Stimulated activated CD4-positive, alpha-beta T cell treated with anti-CD3 and anti-CD28 coated beads, Interleukin-1b, Interleukin-23, amount 100 ng/mL, for 48 hours (primary cell): ENCODE measurements at places on chromosomes 11 and 22.

DNA sequence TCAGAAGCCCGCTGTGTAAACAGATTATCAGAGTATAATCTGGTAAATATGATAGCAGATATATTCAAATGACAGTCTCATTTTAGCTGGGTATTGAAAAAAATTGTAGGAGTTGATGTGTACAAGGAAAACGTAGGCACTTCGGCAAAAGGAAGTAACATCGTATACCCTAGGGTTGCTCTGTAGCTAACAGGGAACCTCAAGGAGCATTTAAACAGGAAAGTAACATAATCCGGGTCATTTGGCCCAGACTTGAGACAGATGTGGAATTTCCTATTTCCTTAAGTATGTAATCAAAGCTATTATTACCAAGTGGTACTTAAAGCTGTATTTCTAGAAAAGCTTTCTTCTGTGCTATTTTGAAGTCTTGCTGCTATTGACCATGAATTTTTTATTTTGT is 215.6 kb downstream of the DDX10 start:
- DNase-seq = no peak

GRCh38 chr22:31350410-31350863 is 4.3 kb upstream of the PATZ1 start:
- no peak for DNase-seq

GRCh38 chr22:36442506-36443197 is 38.8 kb downstream of the TXN2 start:
- no peak for DNase-seq

DNA sequence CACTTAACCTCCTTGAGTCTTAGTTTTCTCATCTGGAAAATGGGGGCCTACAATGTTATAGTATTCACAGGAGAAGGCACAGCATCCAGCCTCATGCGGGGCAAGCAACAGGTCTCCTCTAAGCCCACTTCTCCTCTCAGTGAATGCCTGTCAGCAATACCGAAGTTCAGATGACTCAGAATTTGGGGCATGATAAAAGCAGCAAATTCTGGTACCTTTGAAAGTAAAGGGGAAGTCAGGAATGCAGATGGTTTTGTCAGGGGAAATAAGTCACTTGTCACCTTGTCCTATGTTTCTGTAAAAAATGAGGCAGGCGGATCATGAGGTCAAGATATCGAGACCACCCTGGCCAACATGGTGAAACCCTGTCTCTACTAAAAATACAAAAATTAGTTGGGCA is 350.2 kb downstream of the LARGE1 start:
- no peak for DNase-seq

DNA sequence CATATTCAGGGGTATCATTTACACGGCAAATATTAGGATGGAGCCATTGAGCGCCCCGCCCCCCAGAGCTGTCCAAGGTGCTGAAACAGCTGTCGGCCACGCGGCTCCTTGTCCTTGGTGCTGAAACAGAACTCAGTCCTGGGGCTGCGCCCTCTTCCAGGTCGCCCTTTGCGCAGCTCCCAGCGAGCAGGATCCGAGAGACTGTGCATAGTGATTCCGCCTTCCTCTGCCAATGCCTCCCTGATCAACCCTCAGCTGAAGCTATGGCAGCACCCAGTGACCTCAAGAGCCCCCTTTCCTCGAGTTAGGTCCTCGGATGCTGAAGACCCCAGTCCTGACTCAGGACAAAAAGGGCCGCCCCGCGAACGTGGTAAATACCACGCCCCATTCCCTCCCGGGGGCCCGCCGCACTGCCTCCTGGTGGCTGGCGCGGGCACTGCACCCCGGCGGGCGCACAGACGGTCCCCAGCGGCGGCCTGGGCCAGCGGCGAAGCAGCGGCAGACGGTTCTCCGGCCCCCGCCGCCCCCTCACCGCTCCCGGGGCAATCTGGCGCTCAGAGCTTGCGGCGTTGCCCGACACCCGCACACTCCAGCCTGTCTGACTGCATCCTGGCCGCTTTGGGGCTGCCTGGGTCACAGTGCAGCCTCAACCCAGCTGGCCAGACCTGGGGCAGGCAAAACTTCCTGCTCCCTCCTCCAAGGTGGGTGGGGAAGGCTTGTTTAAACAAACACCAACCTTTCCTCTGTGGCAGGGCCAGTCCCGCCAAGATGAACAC is 13.4 kb downstream of the SYT7 start:
- peak; percentile 74 for DNase-seq

DNA sequence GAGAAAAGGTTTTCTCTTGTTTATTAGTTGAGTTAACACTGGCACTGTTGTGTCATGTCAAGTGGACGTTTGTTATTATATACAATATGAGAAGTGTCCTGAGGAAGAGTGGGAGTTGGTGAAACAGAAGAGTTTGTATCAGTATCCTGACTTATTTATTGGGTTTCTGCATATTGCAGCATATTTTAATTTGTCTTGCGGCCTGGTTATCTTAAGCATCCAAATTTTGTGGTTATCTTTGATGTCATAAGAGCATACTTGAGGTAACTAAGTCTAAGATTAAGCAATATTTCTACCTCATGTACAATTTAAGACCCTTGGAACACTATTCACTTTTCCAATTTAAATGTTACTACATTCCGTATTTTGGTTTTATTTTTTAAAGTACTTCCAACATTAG is 103.5 kb downstream of the DDX10 start:
- DNase-seq = no peak

GRCh38 chr11:20634781-20635180 is 34.6 kb upstream of the NELL1 start:
- DNase-seq = no peak

- no peak for DNase-seq
Observed at GRCh38 chr11:68297052-68297378, 15.4 kb upstream of the LRP5 start.

DNA sequence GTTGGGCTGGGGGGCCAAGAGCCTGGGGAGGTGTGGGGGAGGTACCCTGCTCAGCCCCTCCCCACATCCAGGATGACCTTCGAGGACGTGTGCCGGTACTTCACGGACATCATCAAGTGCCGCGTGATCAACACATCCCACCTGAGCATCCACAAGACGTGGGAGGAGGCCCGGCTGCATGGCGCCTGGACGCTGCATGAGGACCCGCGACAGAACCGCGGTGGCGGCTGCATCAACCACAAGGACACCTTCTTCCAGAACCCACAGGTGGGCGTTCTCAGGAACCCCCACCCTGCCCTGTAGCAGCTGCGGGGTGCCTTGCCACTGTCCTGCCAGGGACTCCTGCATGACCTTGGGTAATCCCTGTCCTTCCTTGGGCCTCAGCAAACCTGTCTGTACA is 10.0 kb upstream of the MYO7A start:
- DNase-seq = no peak

DNA sequence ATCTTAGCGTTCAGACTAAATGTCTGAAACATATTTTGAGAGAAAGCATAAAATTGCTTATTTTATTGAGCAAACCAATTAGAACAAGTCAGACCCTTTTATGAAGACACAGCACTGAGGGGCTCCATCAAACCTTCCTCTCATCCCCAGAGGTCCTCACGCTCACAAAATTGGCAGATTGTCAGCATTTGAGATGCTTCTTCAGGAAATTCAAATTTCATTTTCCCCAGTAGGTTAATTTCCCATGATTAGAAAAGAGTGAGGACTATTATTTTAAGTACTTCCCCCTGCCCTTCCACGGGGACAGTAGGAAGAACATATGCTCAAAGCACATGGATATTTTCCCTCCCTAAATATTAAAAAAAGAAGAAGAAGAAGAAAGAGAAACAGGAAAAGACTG is 851.8 kb downstream of the BRD1 start:
- no peak for DNase-seq

DNA sequence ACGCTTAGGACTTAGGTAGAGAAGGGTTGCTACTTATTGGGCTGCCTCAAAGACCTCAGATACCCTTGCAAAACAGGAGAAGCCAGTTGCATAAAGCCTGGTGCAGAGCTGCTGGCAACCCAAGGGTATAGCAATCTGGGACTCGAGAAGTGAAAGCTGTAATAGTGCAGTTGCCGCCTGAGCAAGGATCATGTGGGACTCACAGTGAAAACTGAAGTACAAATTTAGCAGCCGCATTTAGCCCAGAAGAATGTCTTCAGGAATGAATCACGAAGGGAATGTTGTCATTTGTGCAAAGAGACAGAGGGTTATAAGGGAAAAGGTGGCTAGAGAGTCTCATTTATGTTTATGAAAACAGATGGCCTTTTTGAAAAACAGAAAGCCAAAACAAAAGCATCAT is 267.2 kb downstream of the TENM4 start:
- no peak for DNase-seq

DNA sequence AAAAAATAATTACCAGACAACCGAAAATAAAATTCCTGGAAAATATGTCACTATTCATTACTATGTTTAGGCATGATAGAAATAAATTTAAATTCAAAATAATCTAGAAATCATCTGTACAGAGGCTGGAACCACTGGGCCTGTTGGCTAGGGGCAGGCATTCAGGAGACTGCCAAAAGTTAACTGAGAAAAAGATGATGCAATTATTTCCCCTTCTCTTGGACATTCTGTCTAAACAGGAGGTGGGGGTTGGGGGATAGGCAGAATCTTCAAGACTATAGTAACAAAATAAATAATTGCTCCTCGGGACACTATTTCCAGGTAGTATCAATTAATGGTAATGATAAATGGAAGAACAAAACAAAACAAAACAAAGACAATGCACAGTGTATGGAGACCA is 14.1 kb downstream of the BTBD10 start:
- DNase-seq = no peak

DNA sequence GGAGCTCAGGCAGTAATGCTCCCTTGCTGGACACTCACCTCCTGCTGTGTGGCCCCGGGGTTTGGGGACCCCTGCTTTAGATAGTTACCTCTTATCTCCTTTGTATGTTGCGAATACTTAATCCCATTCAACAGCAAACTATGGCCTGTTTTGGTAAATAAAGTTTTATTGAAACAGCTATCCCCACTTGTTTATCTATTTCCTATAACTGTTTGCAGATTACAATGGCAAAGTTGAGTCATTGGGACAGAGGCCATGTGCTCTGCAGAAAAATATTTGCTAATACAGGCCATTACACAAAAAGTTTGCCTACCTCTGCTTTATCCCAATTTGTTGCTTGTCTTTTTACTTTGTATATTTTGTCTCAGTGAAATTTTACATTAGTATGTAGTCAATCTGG is 68.4 kb downstream of the CACNA1I start:
- DNase-seq = no peak

DNA sequence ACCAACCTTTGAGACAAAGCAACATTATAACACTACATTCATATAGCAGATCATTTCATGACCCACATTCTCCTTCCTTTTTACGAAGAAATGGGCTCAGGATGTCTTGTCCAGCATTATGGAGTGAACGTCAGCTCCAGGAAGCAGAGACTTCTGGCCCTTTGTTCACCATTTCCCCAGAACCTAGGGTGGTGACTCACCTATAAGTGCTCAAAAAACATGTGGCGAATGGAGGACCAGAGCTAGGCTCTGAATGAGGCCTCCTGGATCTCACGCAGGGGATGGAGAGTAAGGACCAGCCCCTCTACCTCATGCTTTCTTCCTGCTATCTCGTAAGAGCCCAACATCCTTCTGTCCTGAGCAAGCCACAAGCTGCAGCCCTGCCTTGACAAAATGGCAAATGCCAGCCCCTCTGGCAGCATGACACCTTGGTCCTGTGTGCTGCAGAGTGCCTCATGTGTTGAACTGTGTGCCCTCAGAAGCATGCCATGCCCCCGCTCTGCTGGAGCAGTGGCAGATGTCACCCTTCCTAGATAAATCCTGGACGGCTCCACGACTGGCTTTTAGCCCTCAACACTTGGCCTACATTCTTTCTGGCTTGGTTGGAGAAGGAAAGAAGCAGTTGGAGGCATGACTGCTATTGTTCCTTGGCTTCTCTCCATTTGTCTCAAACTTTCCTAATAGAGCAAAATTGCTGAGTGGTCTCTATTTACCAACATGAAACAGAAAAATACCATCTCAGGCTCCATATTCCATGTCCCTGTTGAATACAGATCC is 6.5 kb upstream of the ST3GAL4 start:
- no peak for DNase-seq

DNA sequence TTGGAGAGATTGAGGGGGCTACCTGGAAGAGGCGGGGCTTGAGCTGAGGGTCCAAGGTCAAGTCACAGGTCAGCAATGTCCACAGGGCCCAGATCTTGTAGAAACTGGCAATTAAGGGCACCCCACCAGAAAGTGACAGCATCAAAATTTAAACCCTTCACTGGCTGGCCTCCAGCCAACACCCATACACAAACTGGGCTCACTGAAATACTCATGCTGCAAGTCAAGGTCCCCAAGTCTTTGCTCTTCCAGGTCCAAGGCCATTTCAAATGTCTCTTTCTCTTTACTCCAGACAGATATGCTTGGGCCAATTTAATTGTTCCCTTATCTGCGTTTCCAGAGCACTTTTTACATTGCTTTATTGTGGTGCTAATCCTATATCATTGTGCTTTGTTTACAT is 36.4 kb downstream of the LMO2 start:
- no peak for DNase-seq

- no peak for DNase-seq
Observed at GRCh38 chr11:111019451-111019850, 226.1 kb upstream of the POU2AF2 start.

- no peak for DNase-seq
Observed at GRCh38 chr11:28383456-28383855, 275.3 kb downstream of the METTL15 start.

DNA sequence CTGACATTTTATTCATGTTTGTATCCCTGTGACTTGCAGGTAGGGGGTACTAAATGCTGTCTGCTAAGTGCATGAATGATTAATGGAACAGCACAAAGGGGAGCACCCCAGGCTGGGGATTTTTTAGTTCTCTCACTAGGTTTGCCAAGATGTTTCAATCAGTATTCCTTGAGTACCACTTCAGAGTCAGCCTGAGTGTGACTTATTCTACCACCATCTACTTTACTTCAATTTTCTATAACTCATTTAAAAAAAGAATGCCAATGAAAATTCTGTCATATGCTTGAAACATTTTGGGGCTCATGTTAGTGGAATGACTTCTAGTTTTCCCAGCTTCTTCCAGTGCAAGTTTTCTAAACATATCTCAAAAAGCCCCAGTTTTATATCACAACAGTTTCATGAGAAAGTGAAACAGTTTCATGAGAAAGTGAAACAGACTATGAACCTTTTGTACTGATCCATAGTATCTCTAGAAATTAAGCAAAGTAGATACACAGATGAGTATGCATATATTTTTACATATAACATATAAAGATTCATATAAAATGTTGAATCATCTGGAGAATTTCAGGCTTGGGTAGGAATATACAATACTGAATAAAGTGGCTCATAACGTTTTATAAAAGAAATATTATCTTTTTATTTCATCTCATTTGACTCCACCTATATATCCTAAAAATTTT is 252.4 kb downstream of the GRM5 start:
- no peak for DNase-seq

- peak; percentile 53 for DNase-seq
Observed at GRCh38 chr11:34192481-34193401, 87.3 kb downstream of the NAT10 start.

DNA sequence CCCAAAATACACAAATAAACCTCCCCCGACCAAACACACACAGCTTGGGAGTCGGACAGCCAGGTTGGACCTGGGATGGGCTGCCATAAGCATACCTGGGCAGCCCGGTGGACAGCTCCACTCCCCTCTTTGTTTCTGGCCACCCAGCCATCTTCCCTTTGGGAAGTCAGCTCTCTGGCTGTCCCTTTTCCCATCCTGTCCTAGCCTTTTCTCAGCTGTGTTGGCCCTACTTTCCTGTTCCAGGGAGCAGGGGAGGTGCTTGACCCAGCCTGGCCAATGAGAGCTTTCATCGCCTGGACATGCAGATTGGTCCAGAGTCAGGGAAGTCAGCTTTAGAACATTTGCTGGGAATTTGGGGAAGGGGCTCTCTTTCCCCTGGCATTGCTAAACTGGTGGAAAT is 68.7 kb upstream of the NECTIN1 start:
- DNase-seq = no peak
